Smooth muscle cell of the umbilical artery (primary cell): ENCODE measurements at places on chromosomes 11 and 22. TPM values are rescaled to one million over a fixed set of nuclear protein-coding genes. Genes with fewer than 3 reads are reported as not detected.

Gene KRTAP5-7
- total RNA-seq: 0.14 TPM in 1 of 2 replicates, not detected in the other

Gene SAA4
- not detected in 2 replicates for total RNA-seq

Gene C11orf21
- total RNA-seq: not detected in 2 replicates

Gene HPX
- total RNA-seq: 0.30 and 0.74 TPM in 2 replicates

Gene XKR3
- not detected in 2 replicates for total RNA-seq

Gene TMPRSS5
- total RNA-seq: 0.09 TPM in 1 of 2 replicates, not detected in the other

Gene OR8D1
- not detected in 2 replicates for total RNA-seq

Gene ACER3
- 4.8 and 10.6 TPM in 2 replicates for total RNA-seq

Gene CARS1
- 85.7 and 87.9 TPM in 2 replicates for total RNA-seq

Gene CARD18
- not detected in 2 replicates for total RNA-seq

Gene MRPL40
- 26.3 and 29.7 TPM in 2 replicates for total RNA-seq

Gene TSGA10IP
- not detected in 2 replicates for total RNA-seq

Gene GLB1L2
- total RNA-seq: 0.30 and 0.32 TPM in 2 replicates

Gene DCDC1
- total RNA-seq: 0.14 and 0.30 TPM in 2 replicates

Gene GGTLC2
- not detected in 2 replicates for total RNA-seq

Gene SLC25A18
- not detected in 2 replicates for total RNA-seq

Gene HORMAD2
- total RNA-seq: not detected in 2 replicates

Gene TMEM45B
- total RNA-seq: not detected in 2 replicates

Gene CLCF1
- 1.8 and 4.2 TPM in 2 replicates for total RNA-seq

Gene MYEOV
- 2.9 TPM in 1 of 2 replicates, not detected in the other for total RNA-seq

Gene ACTN3
- under 0.01 and 0.09 TPM in 2 replicates for total RNA-seq

Gene KRTAP5-2
- total RNA-seq: not detected in 2 replicates

Gene DBX1
- total RNA-seq: not detected in 2 replicates

Gene IL10RA
- total RNA-seq: 0.09 TPM in 1 of 2 replicates, not detected in the other

Gene USH1C
- not detected in 2 replicates for total RNA-seq

Gene CD6
- not detected in 2 replicates for total RNA-seq

Gene UBQLN3
- 0.14 TPM in 1 of 2 replicates, not detected in the other for total RNA-seq
